Germinal center (tissue), 1 donor: ENCODE measurements at places on chromosomes 3 and 15.

DNA sequence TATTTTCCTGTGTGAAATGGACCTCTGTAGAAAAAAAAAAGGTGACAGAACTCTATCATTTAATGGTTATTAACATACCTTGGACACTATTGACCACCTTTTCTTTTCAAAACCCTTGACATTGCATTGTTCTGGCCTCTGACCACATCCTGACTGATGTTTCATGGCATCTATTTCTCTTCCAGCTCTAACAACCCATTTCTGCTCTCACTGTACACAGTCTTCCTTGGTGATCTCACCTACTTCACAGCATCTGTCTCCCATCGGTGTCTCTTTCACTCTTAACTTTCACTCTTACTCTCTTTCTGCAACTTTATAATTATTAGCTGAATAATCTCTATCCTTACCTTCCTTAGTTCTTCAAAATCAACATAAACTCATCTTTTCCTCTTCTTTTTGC, 217.4 kb upstream of the CD96 start:
- DNase-seq: no peak

GRCh38 chr3:14508966-14509795, 31.0 kb downstream of the GRIP2 start:
- peak; percentile 86 for DNase-seq

GRCh38 chr3:142857056-142857455, 31.8 kb downstream of the PCOLCE2 start:
- DNase-seq: no peak

- no peak for DNase-seq
Observed at GRCh38 chr3:134535186-134535970, 49.5 kb downstream of the CEP63 start.

GRCh38 chr3:45929042-45929679, 14.1 kb upstream of the CXCR6 start:
- DNase-seq: peak; percentile 82

DNA sequence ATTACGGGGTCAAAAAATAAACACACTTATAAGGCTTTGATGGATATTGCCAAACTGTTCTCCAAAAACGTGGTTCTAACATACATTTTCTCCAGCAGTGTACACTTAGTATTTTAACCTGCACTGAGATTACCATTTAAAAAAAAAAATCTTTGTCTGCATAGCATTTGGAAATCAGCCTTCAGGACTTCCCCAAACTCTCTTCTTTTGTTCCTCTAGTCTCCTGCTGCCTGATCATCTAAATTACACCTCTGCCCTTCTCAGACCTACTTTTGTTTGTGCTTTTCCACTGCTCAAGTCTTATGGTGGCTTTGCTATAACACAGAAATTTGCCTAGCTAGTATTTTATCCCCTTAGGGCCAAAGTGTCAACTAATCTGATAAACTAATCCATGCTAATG, 3.8 kb downstream of the NCEH1 start:
- DNase-seq: no peak
